ENCODE measurements at places on chromosomes 13 and 19.
A peak's percentile ranks its signal among the peaks of the same experiment; 100 is the strongest.

DNA sequence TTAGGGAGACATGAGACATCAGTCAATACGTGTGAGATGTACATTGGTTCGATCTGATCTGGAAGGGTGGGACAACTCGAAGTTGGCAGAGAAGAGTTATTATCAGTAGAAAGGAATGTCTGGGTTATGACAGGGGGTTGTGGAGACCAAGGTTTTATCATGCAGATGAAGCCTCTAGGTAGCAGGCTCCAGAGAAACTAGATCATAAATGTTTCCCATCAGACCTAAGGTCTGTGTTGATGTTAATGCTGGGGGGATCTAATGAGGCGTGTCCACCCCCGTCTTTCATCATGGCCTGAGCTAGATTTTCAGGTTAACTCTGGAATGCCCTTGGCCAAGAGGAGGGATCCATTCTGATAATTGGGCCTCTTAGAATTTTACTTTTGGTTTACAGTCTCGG is 187.0 kb upstream of the KL start:
- peak; percentile 30 for DNase-seq

GRCh38 chr19:45179072-45179891 is 698 bp downstream of the BLOC1S3 start:
- peak; percentile 45 for DNase-seq

GRCh38 chr19:44839276-44839675 is 6.8 kb upstream of the NECTIN2 start:
- DNase-seq, result no peak

GRCh38 chr13:92158346-92158745 is 759.9 kb downstream of the GPC5 start:
- DNase-seq, result peak; percentile 70

GRCh38 chr19:920051-920864 is 3.1 kb downstream of the KISS1R start:
- DNase-seq, result peak; percentile 42

DNA sequence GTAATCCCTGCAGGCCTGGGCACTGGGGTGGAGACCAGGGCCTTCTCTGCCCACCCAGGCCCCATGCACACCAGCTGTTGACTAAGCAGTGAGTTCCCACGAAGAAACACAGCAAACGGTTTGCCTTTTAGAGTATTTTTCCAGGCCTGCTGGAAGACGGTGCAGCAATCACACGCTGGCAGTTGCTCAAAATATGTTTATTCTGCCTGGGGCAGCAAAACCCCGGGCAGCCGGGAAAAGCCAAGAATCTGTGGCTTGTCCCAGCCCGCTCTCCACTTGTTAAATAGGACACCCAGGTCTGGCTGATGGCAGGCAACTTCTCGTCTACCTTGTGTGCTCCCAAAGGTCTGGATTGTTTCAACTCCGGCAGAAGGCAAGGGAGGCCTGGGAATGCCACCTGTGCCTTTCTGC is 40.8 kb downstream of the GGACT start:
- DNase-seq, result peak; percentile 76

DNA sequence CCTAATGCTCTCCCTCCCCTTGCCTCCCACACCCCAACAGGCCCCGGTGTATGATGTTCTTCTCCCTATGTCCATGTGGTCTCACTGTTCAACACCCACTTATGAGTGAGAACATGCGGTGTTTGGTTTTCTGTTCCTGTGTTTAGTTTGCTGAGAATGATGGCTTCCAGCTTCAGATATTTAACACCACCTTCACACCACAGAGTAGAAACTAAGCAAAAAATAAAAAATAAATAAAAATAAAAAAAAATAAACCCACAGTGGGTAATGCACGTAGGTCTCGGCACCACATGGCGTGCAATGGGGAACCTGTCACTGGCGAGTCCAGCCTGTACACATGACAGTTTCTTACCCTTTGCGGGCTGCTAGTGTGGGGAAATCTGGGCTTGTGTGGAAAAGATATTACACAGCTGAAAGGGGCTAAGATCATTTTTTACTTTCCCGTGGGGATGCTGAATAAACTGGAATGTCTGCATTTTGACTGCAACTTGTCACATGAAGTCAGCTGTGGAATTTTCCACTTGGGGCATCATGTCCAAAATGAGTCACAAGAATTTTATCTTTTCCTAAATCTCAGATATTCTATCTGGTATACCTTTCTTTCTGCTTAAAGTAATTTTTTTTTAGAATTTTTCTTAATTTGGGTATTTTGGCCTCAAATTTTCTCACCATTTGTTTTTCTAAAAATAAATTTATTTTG is 170.5 kb downstream of the IRS2 start:
- no peak for DNase-seq

DNA sequence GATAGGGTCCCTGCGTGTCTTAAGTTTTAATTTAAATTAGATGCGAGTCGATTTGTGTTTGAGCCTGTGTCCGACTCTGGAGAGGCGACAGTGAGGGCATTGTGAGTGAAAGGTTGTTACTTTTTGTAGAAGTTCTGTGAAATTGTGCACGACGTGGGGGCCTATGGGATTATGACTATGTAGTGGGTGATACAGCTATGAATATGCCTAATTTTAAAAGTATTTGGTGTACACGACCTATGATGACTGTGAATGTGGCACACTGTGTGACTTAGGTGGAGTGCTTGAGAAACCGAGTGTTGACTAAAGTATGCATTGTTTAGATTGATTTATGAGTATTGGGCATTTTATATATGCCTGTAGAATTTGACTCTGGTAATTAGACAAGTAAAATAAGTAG is 646 bp downstream of the ZNF567 start:
- DNase-seq, result no peak

DNA sequence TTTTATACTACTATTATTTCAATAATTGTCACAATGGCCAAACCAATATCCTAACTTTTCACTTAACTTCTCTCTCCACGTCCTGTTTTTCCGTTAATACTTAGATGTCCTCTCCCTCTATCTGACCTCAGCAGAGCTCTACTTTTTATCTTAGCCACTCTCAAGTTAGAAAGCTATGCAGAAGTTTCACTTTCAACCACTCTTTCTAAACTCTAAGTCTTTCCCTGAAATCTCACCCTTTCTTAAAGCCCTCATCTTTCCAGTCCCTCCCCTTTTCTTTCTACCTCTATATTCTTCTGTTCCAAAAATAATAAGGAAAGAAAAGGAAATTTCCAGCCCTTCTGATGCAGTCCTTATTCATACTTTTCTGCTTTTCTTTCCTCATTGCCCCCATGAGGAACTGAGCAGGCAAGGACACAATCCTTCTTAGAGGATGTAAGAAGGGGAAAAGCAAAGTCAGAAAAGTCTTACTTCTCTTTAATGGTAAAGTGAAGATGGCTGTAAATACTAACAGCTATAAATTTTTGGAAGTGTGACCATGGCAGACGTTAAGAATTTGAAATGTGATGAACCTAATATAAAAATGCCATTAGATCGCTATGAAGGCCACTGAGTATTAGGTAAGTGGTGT is 23.0 kb downstream of the FAM216B start:
- DNase-seq, result no peak

DNA sequence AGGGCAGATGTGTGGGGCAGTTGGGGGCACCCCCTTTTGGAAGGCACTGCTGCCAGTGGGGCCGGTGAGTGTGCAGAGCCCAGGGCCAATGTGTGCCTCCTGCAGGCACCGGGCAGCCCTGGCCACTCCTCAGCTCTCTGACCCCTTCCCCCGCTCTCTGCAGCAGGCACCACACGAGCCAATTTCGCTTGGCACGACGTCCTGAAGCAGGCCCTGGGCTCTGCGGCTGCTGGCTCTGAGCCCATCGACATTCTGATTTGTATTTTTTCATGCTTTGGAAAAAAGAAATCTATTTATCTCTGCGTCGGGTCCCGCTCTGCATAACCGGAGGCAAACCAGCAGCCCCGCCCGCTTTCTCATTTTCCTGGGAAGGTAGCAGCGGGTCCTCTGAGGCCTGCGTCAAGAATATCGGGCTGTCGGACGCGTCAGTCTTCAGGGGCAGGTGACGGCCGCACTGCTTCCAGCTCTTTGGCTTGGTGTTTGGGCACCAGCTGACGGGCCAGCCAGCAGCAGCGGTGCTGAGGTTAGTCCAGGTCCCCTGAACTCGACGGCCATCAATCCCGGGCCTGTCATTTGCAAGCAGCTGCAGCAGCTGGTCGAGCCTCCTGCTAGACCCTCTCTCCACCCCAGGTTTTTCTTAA is 134.3 kb downstream of the KDM4B start:
- DNase-seq, result no peak

DNA sequence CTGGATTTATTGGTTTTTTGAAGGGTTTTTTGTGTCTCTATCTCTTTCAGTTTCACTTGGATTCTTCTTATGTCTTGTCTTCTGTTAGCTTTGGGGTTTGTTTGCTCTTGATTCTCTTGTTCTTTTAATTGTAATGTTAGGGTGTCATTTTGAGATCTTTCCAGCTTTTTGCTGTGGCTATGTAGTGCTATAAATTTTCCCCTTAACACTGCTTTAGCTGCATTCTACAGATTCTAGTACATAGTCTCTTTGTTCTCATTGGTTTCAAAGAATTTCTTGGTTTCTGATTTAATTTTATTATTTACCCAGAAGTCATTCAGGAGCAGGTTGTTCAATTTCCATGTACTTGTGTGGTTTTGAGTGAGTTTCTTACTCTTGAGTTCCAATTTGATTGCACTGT is 24.6 kb downstream of the ZNF430 start:
- no peak for DNase-seq

GRCh38 chr19:2171349-2172145 is 7.8 kb downstream of the DOT1L start:
- no peak for DNase-seq

DNA sequence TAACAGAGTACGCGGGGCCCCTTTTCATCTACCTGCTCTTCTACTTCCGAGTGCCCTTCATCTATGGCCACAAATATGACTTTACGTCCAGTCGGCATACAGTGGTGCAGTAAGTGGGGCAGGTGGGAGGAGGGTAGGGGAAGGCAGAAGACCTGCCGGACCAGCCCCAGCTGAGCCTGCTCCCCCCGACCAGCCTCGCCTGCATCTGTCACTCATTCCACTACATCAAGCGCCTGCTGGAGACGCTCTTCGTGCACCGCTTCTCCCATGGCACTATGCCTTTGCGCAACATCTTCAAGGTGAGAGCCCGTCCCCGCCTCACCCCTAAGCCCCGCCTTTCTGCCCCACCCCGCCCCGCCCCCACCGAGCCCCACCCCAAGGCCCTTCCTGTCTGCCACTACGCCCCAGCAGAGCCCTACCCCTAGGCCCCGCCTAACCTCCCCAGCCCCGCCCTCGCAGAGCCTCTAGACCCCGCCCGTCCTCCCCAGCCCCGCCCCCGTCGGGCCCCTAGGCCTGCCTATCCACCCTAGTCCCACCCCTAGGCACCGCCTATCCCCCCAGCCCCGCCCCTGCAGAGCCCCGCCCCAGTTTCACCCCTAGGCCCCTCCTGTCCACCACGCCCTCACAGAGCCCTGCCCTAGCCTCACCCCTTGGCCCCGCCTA is 7.7 kb downstream of the NDUFB7 start:
- peak; percentile 70 for DNase-seq

GRCh38 chr13:51980908-51981307 is 30.3 kb downstream of the ATP7B start:
- no peak for DNase-seq

DNA sequence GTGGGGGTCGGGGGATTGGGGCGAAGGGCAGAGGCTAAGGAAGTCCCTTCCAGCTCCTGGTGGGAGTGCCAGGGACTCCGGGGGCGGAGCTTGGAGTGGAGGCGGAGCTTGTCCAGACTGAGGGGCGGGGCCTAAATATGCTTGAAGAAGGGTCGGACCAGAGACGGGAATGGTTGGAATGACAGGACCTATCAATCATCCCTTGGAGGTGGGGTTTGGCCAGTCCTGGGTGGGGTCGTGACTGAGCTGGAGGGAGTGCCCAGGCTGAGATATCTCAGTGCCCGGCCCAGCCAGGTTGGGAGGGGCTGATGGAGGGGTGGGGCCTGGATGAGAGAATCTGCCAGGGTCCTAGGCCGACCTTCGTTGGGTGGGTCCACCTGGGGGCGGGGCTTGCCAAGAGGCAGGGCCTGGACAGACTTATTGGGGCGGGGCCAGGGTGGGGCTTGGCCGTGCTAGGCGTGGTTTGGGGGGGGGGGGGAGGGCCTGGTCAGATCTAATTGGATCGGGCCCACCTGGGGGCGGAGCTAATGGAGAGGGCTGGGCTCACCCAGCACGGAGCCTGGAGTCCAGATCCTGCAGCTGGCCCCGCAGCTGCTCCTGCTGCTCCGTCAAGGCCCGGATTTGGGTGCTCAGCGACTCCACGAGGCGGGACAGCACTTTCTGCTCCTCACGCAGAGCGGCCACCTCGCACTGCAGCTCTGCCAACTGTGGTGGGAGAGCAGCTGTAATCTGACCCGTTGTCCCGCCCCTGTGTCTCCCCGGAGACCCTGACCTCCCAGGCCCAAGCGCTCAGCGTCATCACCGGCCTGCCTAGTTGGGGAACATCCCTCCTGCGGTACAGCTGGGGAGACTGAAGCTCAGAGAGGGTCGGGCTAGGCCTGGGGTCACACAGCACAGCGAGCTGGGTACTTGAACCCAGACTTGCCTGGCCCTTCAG is 2.6 kb upstream of the WIZ start:
- DNase-seq, result peak; percentile 77

GRCh38 chr13:111396457-111396856 is 76.0 kb downstream of the TEX29 start:
- DNase-seq, result no peak

DNA sequence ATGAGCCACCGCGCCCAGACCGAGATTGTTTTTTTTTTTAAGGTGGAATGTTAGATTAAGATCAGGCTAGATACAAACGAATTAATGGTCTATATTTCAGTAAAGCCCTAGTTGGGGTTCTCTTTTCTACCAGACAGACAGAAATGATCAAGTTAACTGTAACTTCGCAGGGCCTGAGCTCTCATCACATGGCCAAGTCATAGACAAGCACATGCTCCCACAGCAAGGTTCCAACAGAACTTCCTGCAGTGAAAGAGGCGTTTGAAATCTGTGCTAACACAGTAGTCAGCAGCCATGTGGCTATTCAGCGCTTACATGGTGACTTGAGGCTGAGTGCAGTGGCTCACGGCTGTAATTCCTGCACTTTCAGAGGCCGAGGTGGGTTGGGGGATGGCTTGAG is 34.7 kb upstream of the SEMA6B start:
- no peak for DNase-seq

- DNase-seq, result no peak
Measured at GRCh38 chr13:31996601-31997000, 35.0 kb upstream of the FRY start.

GRCh38 chr13:99308471-99309087 is 1.4 kb upstream of the GPR183 start:
- peak; percentile 43 for DNase-seq

GRCh38 chr19:5680084-5680436 is 256 bp downstream of the MICOS13 start:
- DNase-seq, result no peak

DNA sequence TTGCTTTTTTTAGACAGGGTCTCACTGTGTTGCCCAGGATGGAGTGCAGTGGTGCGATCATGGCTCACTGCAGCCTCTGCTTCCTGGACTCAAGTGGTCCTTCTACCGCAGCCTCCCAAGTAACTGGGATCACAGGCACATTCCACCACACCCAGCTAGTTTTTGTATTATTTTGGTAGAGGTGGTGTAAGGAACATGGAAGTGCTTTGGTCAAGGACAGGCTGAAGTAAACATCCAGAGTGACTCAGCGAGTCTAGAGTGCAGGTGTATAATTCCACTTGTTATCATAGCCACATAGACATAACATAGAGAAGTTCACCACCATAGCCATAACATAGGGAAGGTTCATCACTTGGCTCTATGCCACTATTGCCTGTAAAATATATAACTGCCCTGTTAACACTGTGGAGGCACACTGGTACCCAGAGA is 98.6 kb downstream of the RBM26 start:
- DNase-seq, result peak; percentile 4
